ENCODE measurements at places on chromosomes 2 and 18.

- no peak for ATAC-seq
These were observed 1919.8 kb downstream of the SUCLG1 start for GRCh38 chr2:82539280-82539621.

DNA sequence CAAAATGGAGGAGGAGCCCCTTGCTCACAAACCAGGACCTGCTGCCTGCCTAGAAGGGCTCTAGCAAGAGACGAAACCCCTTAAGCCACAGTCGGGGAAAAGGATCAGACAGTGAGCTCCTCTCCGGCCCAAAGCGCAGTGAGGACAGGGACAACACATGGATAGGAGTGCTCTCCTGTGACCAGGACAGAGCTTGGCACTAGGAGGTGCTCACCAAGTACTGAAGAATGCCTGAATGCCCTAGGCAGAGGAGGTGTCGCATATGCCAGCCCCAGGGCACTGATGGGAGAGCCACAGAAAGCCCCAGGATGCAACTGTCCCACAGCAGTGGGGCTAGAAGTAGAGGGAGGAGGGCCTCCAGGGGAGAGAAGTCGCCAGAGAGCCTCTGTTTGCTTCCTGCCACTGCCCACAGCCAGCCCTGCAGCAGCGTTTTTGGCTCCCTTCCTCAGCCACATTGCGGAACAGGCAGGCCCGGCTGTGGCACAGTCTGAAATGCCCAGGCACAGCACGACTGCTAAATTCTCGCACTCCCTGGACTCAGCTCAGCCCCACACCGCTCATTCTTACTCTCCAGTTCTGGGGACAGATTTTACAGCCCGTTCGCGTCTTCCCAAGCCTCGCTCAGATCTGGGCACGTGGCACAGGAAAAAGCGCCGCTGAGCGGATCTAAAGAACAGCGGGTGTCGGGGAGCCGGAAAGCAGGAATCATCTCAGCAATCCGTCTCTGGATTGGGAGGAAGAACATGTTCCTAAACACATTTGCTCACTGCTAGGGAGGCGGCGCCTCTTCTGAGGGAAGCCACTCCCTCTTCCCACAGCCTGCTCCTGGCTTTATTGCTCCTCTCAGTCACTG lies 98.7 kb upstream of the POU3F3 start:
- ATAC-seq = no peak

DNA sequence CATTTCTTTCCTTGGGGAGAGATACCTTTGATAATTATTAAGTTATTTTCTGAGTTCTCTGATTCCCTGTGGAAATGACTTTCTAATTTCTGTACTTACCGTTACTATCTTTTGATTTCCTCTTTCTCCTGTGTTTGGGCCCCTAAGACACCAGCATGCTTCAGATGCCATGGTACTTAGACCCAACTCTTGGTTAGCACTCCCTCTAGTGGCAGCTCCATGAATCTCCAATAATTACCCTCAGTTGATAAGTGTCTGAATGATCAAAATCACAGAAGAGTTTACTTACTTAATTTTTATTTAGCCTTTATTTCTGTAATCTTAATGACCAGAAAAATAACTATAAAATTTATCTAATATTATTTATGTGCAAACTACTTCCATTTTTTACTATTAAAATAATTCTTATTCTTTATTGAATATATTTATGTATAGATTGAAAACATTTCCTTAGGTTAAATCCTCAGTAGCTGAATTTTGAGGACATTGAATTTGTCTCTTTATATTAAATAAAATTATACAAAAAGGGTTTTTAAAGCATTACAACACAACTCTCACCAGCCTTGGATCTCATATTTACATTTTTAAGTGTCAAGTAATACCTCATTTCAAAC lies 300.4 kb downstream of the KCNS3 start:
- peak; percentile 91 for ATAC-seq

DNA sequence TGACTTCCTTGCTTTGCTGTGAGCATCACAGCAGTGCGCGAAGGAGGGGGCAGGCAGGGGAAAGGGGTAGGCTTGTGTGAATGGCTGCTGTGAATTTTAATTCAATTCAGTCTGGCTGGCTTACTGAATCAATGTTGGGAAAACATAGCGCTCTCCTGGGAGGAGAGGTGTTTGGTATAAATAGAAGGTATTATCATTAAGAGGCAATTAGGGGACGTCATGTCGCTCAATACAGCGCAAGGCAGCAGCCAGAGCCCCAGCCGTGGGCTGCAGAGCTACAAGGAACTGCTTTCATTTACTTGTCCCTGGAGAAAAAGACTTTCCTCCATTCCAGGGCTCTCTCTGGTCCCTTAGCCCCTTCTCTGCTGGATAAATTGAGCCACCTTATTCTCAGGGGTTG lies 181.4 kb upstream of the MSH6 start:
- no peak for ATAC-seq

DNA sequence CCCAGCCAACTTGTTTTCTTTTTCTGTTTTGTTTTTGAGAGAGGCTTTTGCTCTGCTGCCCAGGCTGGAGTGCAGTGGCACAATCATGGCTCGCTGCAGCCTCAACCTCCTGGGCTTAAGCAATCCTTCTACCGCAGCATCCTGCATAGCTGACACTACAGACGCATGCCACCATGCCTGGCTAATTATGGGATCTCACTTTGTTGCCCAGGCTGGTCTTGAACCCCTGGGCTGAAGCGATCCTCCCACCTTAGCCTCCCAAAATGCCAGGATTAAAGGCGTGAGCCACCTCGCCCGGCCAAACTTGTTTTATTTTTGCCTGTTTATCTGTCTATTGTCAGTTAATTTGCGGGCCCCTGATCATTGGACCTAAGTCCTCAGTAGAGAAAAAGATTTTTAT lies 61.6 kb upstream of the MSH6 start:
- no peak for ATAC-seq

GRCh38 chr2:11867926-11868325 lies 121.5 kb downstream of the LPIN1 start:
- ATAC-seq = no peak

DNA sequence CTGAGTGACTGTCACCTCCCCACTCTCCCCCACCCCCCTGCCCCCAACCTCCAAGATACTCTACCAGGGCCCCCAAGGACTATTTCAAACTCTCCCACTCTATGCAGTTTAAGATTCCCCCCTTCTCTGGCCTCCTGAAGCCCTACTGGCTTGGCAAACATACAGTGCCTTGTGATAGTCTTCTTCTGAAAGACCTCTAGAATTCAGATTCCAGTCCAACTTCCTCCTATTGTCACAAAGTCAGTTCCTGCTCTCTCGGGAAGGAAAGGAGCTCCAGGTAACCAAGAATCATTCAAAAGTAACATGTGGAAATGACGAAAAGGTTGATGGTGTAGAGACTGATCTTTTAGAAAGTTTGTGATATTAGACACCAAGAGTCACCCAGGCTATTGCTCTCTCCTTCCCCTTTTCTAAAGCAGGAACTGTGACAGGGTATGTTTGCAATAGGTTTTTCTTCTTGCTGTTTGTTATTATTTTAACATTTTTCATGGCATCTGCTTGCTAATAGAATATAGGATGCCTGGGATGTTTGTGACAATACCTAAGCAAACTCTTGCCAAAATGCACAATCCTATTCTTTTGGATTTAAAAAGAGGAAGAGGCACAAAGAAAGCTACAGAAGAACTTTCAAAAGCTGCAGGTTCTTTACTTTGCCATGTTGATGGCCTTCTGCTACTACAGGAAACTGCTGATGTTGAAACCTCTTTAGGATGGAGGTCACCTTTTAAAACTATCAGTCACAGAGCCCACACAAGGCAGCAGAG lies 93.5 kb upstream of the MGAT4A start:
- no peak for ATAC-seq

- ATAC-seq = no peak
These were observed 24.9 kb downstream of the EPB41L3 start for GRCh38 chr18:5518899-5519371.

- peak; percentile 94 for ATAC-seq
These were observed 47.0 kb upstream of the PTH2R start for GRCh38 chr2:208359632-208359986.

GRCh38 chr2:218831378-218831990 lies at the start of gene PRKAG3:
TSS of gene PRKAG3 (minus strand) at chr2:218831803.
- no peak for ATAC-seq

GRCh38 chr18:3524706-3525105 lies 74.7 kb downstream of the TGIF1 start:
- ATAC-seq = no peak

DNA sequence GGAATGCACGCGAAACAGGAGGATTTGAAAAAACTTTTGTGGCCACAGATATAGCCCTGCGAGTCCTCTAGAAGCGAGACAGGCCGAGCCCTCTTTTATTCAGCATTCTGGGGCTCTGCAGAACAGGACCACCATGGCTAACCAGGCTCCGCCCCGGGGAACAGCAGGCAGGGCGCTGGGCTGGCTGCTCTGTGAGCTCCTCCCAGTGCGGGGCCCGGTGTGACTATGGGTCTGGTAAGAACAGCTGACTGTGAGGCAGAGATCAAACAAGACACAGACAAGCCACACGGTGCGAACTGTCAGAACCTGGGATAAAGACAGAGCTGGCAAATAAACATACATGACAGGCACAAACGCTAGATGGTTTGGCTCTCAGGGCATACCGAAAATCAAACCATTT lies 15.5 kb downstream of the PXDN start:
- ATAC-seq = peak; percentile 42

- no peak for ATAC-seq
These were observed 12.9 kb upstream of the NCKAP5 start for GRCh38 chr2:133581010-133581760.

GRCh38 chr2:22185251-22185650 lies 1061.5 kb downstream of the TDRD15 start:
- no peak for ATAC-seq

DNA sequence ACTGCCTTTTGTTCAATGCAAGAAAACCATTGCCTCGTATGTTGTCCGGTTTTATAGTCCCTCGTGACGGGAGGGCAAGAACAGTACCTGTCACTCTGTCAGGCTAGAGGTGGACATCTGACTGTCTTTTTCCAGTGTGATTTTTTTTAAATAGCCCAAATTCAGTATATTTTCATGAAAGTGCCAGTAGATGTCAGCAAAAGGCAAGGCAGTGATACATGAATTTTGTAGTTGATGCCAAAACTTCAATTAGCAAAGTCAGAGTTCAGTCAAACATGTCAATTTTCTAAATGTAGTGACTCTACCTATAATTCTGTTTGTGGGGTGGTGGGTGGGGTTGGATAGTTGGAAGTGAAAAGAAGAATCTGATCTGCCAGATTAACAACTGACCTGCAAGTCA lies 296.0 kb upstream of the MC4R start:
- ATAC-seq = no peak

- no peak for ATAC-seq
These were observed 4.3 kb downstream of the PAX8 start for GRCh38 chr2:113274432-113274831.

- ATAC-seq = no peak
These were observed 50.4 kb downstream of the PLEKHA3 start for GRCh38 chr2:178530625-178531142.

DNA sequence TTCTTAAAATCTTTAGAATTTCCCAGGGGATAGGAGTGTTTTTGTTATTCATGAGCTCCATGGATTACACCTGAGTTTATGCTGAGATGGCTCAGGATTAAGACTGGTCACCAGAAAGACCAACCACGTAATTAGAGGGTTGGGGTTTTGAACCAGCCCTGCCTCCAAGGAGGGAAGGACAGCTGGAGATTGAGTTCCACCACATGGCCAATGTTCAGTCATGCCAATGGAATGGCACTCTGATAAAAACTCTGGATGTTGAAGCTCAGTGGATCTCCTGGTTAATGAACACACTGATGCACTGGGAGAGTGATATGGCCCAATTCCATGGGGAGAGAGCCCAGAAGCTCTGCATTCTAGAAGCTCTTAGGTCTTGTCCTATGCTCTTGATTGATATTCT lies 38.7 kb upstream of the PTPN4 start:
- no peak for ATAC-seq

DNA sequence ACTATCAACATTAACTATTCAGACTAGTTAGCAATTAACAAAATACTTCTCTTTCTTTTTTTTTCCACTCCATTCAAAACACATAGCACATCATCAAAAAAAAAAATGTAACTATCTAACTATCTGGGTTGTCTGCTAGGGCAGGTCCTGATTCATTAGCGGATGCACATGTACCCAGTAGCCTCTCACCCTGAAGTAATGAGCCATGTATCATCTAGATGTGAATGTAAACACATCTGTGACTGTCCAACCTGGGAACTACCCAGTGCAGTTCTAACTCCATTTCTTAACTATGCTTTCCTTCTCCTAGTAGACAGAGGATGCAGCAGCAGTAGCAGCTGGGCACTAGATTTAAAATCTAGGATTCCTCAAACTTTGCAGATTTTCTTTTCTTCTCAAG lies 183.1 kb upstream of the PIK3C3 start:
- ATAC-seq = no peak

DNA sequence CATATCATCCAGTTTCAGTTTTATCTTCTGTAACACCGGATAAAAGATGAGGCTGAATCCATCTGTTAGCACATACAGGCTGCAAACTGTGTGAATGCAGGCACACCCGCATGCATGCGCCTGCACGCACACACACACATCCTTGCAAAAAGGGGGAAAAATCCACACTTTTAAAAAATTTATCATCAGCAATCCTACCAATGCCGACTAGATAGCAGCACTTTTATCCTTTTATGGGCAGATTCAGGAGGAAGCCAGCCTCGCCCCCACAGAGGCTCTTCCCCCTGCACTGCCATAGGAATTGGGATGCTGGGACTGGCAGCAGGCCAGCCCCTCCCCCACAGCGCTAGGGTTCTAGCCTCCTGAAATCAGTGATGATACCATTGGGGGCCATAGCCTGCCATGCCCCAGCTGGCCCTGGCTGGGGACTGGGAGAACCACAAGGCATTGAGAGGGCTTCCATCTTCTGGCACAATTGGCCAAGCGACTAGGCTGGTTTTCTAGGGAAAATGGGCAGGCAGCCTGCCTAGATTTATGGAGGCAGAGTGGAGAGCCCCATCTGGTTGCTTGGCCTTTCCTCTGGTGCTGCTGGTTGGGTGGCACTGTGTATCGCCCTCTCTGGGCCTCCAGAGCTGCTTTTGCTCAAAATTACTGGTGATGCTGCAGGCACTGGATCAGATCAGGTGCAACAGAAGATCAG lies 25.5 kb downstream of the CYRIA start:
- ATAC-seq = no peak

DNA sequence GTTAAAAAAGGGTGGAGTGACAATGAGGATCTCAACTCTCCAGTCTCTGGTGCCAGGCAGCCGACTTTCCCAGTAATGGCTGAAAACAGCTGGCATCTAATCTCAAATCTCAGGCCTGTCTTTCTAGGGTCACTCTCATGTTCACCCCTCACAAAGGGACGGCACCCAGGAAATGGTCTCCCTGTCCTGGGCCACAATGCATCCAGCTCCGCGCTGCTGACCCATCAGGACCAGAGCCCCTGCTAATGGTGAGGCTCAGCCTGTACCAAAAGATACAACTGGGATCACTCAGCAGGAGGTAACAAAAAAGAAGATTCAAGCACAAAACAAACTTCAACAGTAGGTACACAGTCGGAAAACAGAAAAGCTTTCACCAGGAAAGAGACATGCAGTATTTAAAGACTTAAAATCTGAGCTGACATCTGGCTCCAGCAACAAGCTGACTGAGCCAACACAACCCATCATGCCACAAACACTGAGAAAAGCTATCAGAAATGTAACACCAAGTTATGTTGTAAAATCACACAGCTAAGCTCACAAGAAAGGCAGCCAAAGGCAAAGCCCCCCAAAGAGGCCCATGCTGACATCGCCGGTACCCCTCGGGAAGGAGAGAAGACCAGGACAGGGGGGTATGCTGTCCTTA lies 13.6 kb upstream of the KIDINS220 start:
- no peak for ATAC-seq

- peak; percentile 86 for ATAC-seq
These were observed 83.3 kb upstream of the CD28 start for GRCh38 chr2:203623096-203623495.
